ENCODE measurements at places on chromosomes 5 and 9.

GRCh38 chr5:86029308-86029707, 588.4 kb upstream of the COX7C start:
- DNase-seq: no peak

DNA sequence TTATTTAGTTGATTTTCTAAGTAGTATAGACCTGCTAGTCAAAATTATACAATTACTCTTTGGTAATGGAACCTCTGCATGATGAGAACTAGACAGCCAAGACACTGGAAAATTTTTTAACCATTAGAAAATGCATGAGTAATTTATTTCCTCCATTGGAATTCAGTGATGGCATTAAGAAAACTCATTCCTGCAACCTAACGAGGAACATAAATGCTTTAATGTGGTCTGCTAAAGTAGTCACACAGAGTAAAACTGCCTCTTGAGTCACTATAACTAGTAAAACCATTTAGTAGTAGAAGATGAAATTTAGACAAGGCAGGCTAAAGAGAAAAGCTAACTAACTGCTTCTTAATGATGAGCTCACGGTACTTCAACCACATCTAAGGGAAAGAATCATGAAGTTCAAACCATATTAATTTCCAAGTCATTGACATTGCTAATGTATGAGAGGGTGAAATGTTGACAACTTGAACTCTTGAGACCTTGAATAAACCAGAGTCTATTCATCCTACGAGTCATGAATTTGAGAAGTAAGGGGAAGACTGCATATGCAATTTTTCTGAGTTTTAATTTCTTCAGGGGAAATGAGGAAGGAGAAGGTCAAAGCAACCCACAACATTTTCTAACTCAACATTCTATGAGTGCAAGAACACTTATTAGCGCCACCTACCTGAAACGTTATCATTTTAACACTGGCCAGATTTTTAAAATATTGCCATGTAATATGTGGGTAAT, 74.4 kb downstream of the GLIS3 start:
- DNase-seq: no peak

DNA sequence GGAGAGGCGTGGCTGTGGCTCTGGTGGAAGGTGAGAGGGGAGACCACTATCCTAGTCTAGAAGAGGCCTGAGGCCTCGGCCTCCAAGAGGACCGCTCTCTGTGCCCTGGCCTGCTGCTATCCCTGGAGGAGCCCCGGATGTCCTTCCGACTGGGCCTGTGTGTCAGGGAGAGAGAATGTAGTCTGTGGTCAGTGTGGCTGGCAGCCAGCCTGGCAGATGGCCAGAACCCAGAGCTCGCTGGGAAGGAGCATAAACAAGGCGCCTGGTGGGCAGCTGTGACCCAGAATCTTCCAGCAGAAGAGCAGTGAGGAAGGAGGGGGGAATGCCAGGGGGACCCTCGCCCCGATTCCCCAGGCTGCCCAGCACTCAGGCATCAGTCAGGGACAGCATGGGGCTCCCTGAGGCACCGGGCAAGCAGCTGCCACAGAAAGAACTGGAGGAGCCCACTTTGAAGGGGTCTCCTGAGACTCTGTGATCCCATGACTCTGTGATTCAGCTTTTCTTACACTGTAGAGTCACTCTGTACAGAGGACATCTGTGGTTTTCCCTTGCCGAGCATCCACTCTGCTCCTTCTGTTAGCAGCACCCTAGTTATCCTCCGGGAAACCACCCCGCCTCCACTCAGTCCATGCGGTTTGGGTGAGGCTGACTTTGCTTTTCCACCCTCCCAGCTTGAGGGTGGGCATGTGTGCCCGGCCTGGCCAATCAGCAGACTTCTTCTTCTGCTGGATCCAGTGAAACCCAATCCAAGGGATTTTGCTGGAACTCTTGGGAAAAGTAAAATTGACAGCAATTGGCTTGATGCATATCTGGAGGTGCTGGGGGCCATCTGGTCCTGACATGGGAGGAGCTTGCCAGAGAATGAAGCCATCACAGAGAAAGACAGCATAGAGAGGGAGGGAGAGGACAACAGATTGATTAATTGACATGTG, 46.2 kb upstream of the PWWP2A start:
- no peak for DNase-seq

DNA sequence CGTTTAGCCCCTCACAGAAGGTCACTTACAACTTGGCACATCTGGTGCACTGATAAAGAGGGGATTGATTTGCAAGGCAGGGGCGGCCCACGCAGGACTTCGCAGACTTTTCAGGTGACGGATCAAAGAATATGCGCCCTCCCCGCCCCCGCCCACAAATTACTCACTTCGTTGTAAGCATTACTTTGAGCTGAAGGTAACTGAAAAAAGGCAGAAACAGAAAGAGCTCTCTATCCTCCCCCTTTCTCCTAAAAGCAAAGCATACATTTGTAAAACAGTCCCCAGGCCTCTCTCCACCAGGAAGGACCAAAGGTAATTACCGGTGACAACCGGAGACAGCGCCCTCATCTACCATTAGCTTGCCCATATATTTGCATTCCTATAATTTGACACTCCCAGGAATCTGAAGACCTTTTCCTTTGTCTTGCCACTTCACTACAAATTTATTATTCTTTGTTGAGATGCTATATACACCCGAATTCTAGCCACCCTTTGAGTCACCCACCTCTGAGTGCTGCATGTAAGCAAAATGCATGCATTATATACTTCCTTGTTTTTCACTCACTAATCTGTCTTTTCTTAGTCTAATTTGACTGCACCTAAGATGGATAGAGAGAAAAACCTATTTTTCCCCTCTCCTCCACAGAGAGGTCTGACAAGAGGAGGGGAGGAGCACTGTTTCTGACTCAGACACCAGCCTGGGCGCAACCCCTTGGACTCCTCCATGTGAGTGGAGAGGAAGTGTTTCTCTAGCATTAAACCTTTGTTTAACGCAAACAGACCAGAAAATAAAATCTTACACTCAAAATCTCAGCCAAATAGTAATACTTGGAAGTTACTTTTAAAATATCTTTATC, 74.7 kb upstream of the SPIN1 start:
- DNase-seq: no peak

GRCh38 chr5:170353011-170353761, 36.0 kb downstream of the KCNMB1 start:
- no peak for DNase-seq

GRCh38 chr5:5576744-5577143, 154.3 kb downstream of the ICE1 start:
- DNase-seq: no peak

DNA sequence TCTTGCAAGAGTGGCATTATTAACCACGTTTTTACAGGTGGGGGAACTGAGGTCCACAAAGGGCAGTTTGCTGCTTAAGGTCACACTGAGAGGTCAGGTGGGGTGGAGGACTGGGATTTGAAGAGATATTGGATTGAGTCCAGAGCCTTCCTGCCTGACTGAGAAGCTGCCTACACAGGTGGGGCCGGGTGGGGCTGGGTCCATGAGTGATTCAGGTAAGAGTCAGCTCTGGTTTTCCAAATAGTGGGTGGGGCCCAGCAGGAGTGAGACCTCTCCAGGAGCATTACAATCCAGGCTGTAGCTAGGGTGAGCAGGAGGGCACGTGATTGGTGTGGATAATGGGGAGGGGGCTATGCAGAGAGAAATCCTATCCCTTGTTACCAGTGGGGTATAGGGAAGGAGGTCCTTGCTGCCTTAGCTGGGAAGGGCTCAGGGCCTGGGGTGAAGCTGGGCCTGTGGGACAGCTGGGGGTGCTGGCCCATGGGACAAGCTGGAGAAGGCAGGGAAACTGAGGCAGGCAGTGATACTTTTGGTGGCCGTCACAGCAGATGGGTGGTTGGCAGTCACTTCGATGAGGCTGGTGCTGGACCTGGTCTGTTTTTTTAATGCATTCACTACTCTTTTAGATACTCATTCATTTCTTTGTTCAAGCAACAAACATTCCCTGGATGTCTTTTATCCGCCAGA, 2.9 kb upstream of the PTGS1 start:
- no peak for DNase-seq

DNA sequence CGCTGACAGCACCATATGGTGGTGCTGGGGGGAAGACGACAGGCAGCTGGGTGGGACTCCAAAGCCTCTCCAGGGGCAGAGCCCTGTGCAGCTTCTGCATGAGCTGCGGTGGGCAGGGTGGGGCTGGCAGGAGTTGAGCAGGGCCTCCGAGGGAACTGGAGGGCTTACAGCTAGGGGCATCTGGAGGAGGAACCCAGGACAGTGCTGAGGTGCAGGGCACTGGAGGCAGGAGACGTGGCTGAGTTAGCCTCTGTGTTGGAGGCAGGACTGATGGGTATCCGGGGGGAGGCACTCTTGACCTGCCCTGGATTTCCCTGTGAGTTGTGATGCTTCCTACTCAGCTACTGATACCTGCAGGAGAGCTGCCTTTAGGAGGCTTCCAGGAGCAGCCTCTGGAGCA, 45.0 kb downstream of the TENT4A start:
- no peak for DNase-seq

- no peak for DNase-seq
These were observed 399.0 kb downstream of the MED10 start for GRCh38 chr5:5979377-5979760.

GRCh38 chr9:38414040-38414723, 10.1 kb downstream of the IGFBPL1 start:
- no peak for DNase-seq

DNA sequence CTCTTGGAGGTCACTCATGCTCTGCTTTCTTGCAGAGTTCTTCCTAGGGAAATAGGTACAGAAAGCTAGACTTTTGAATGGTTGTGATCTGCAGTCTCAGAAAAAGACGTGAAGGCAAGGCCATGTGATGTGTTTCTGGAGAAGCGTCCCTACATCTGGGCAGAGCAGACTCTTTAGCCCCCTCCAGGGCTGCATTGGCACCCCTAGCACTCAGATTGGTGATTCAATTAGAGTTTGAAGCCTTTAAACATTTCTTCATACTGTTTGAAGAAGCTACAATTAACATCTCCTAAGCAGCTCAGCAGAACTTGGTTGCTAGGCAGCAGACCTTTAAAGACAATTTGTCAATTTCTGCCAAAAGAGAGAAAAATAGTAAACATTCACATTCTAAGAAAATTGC, 21.6 kb downstream of the JADE2 start:
- DNase-seq: no peak

- no peak for DNase-seq
These were observed 73.8 kb downstream of the JAKMIP2 start for GRCh38 chr5:147708708-147709107.

GRCh38 chr9:129224618-129225489, 46.8 kb upstream of the IER5L start:
- DNase-seq: no peak

DNA sequence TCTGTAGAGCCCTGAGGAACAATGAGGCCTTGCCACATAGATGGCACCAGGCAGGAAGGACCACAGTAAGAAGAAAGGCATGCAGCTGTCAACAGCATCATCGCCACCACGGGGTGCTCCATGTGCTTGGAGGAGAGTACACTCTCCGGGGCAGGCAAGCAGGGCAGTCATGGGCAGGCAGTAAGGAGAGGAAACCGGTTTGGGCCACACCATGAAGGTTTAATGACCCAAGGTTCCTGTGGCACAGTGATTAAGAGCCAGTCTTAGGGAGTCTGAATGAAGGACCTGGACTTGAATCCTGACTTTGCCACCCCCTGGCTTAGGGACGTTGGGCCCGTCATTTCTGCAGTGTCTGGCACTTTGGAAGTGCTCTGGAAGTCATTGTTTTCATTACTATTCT, 80.6 kb upstream of the ZBTB43 start:
- no peak for DNase-seq

- DNase-seq: no peak
These were observed 60.3 kb downstream of the GCNT1 start for GRCh38 chr9:76519075-76519835.

GRCh38 chr5:172407241-172407691, 47.1 kb downstream of the SH3PXD2B start:
- DNase-seq: no peak

GRCh38 chr9:4297151-4297785, 2.6 kb downstream of the GLIS3 start:
- no peak for DNase-seq

GRCh38 chr5:4081059-4081458, 485.4 kb downstream of the IRX1 start:
- DNase-seq: no peak

- no peak for DNase-seq
These were observed 140.5 kb downstream of the NPR3 start for GRCh38 chr5:32851559-32852173.

DNA sequence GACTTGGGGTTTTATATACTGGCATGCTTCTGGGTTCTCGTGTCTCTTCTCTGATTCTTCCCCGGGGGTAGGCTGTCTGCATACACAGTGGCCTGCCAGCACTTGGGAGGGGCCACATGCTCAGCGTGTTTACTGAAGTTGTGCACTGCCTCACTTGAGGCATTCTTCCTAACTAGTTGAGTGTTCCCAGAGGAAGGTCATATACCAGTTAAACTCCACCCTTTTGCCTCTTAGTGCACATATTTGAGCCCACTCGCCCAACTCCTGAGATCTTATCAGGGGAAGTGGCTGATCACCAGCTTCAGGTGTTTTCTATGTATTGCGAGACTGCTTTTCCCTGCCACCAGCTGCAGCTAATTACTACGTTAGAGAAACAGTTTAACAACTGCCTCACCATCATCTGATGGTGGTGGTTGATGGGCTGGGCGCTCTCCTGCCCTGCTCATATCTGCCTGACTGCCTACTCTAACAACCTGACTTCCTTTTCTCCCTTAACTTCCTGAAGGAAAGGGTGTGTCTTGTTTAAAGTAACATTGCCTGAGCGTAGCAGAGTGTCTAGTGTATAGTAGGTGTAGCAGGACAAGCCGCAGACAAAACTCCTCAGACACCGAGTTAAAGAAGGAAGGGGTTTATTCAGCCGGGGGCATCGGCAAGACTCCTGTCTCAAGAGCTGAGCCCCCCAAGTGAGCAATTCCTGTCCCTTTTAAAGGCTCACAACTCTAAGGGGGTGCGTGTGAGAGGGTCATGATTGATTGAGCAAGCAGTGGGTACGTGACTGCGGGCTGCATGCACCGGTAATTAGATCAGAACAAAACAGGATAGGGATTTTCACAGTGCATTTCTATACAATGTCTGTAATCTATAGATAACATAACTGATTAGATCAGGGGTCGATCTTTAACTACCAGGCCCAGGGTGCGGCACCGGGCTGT, 60.1 kb upstream of the CLINT1 start:
- peak; percentile 6 for DNase-seq

DNA sequence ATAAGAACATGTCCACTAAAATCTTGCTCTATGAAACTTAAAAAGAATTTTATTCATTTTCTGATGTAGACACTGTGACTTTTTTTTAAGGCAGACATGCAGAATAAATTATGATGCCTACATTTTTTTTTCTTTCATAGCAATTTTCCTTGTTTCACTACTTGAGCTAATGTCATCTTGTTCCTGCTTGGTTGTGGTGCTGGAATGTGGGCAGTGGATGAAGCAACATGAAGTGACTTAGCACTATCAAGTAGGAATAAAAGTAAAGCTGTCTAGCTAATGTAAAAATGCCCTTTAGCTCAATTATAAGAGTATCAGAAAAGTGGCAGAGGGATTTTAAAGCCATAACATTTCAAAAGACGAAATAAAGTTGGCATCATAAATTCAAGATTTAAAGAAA, 191.0 kb downstream of the ADAMTS6 start:
- no peak for DNase-seq

DNA sequence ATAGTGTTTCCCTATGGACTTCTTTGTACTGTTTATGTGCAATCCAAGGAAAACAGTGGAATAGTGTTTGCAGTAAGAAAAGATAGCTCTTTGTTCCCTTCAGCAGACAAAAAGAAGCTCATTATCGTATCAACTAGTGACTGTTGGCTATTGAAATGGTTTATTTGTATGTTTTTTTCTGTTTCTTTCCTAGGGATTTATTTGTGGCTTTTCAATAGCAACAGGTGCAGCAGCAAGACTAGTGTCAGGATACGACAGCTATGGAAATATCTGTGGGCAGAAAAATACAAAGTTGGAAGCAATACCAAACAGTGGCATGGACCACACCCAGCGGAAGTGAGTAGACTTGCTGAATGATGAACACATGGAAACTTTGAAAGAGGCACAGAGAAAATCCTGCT, 65.1 kb downstream of the SLC44A1 start:
- DNase-seq: no peak
